ENCODE measurements at places on chromosomes 1 and 21.

DNA sequence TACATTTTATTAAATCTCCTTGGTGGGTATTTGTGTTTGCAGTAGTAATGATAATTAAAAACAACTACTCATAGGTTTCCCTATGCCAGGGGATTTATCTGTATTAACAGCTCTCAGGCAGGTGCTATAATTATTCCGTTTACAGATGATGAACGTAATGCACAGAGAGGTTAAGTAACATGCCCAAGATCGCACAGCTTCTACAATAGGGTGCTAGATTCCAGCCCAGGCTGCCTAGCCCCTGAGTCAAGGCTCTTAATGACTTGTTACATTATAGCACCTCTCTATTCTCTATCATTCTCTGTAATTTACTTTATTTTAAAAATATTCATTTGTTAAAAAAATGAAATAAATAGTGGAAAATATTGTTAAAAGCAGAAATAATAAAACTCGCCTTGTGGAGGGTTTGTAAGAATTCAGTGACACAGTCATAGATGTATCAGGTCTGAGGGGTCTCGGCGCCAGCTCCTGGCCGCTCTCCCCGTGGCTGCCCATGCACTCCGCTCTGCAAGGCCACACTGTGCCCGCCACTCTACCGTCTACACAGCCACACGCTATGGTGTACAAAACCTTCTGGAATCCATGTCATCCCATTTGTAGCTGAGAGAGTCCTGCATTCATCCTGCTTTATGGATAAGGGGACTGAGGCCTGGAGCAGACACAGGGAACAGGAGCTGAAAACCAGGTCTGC, 562.2 kb downstream of the MATN1 start:
- peaks cover 26% of the 10 kb centered on the region for H3K27me3 ChIP-seq
- H3K36me3 ChIP-seq, result no peaks in the 10 kb centered on the region
- no peak for DNase-seq
- no peak overlapping the region for H3K4me3 ChIP-seq
- no peaks in the 10 kb centered on the region for H3K4me1 ChIP-seq
- H3K27ac ChIP-seq, result no peak overlapping the region

GRCh38 chr1:108597041-108597440, 37.1 kb downstream of the EEIG2 start:
- H3K4me3 ChIP-seq, result no peak overlapping the region
- no peak overlapping the region for H3K27ac ChIP-seq
- no peaks in the 10 kb centered on the region for H3K36me3 ChIP-seq
- no peak for DNase-seq
- H3K4me1 ChIP-seq, result peaks cover 12% of the 10 kb centered on the region

- no peak overlapping the region for H3K4me3 ChIP-seq
- no peaks in the 10 kb centered on the region for H3K36me3 ChIP-seq
- DNase-seq, result no peak
- H3K27ac ChIP-seq, result no peak overlapping the region
- peaks cover 5% of the 10 kb centered on the region for H3K27me3 ChIP-seq
- H3K4me1 ChIP-seq, result peaks cover 2% of the 10 kb centered on the region
These were observed 13.7 kb downstream of the SLC45A3 start for GRCh38 chr1:205666372-205667166.

GRCh38 chr1:24708938-24709337, 36.3 kb upstream of the CLIC4 start:
- H3K27ac ChIP-seq, result peak overlapping the region; percentile 68
- H3K4me1 ChIP-seq, result peaks cover 49% of the 10 kb centered on the region
- no peaks in the 10 kb centered on the region for H3K27me3 ChIP-seq
- no peaks in the 10 kb centered on the region for H3K36me3 ChIP-seq
- H3K4me3 ChIP-seq, result no peak overlapping the region

GRCh38 chr1:212315907-212316306, 30.7 kb downstream of the PPP2R5A start:
- peaks cover 17% of the 10 kb centered on the region for H3K4me1 ChIP-seq
- H3K27me3 ChIP-seq, result no peaks in the 10 kb centered on the region
- H3K4me3 ChIP-seq, result no peak overlapping the region
- peak; percentile 21 for DNase-seq
- no peak overlapping the region for H3K27ac ChIP-seq

DNA sequence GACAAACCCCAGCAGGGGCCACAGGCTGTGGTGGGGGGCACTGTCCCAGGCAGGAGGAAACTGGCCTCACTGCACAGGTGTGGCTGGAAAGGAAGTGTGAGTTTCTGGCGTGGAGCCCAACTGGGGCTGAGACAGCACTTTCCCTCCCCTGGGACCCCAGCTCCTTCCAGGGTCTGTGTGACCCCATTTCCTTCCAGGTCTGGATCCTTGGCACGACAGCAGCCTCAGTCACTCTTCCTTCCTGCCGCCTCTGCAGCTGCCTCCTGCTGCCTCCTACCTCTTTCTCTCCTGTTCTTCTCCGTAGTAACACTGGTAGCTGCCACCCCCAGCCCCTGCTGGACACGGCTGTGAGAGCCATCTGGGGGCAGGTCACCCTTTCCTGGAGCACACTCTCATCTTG, 88.0 kb downstream of the SIK1 start:
- peaks cover 12% of the 10 kb centered on the region for H3K36me3 ChIP-seq
- no peak overlapping the region for H3K27ac ChIP-seq
- DNase-seq, result no peak
- H3K27me3 ChIP-seq, result peaks cover 3% of the 10 kb centered on the region
- no peak overlapping the region for H3K4me3 ChIP-seq

DNA sequence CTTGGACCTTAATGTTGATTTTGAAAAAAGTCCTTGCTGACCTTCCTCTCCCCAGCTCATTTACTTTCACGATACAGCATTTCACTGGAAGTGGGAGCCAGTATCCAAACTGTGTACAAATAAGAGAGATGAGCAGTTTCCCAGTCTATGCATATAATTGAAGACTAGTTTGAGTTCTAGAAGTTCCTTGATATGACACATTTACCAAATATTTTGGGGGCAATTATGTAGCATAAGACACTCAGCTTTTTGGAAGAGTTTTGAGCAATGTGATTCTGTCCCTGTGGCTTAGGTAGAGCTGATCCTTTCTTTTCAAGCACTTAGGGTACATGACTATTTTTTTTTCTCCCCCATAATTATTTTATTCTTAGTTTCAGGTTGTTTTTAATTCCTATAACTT, 26.4 kb downstream of the GIPC2 start:
- H3K27me3 ChIP-seq, result peaks cover 5% of the 10 kb centered on the region
- DNase-seq, result no peak
- peaks cover 2% of the 10 kb centered on the region for H3K4me1 ChIP-seq
- H3K36me3 ChIP-seq, result no peaks in the 10 kb centered on the region

Measured in activated CD4-positive, alpha-beta memory T cell treated with anti-CD3 and anti-CD28 coated beads, Interleukin-2, amount 10 ng/mL, durations not matched to agents 7 days and 5 days (primary cell).